ENCODE measurements at places on chromosomes 12 and 14. TPM values are rescaled to one million over a fixed set of nuclear protein-coding genes. Genes with fewer than 3 reads are reported as not detected.

Gene POTEG
- not detected for polyA plus RNA-seq

Gene ZNF705A
- polyA plus RNA-seq = not detected

Gene ARHGAP9
- polyA plus RNA-seq = 1.2 TPM

- no peak for DNase-seq
Measured at GRCh38 chr12:124954771-124955170, 34.2 kb downstream of the DHX37 start.

Gene SVOP
- polyA plus RNA-seq = not detected

Gene IRF2BPL
- 17.1 TPM for polyA plus RNA-seq

DNA sequence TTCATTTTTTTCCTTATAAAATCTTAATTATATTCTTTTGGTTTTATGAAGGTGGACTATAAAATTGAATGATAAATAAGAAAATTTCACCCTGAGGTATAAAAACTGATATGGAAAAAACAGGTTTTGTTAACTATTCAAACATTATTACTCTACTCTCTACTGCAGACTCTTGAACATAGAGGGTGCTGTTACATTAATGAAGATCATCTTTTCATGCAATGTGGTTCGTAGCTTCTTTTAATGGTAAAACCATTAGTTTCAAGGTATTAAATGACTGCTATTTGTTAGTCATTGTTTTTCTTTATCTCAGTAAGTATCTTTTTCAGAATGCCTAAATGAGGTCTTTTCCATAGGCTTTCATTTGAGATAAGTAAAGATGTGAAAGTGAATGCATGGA lies 510.4 kb downstream of the SLC16A7 start:
- no peak for DNase-seq

Gene ETNK1
- 17.2 TPM for polyA plus RNA-seq

DNA sequence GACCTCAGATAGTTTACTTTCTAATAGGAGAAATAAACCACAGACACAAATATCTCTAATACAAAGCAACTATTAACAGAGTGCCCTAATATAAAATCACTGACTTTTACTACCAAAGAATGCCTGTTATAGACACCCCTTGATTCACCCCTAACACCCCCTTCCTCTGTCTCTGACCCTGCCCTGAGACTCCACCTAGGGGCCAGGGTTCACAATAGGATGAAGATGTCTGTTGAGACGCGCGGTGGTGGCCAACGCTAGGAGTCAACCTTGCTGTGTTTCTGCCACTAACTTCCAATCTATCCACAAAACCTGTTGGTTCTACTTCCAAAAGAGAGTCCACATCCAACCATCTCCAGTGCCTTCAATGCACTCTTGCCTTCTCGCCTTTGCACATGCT lies 10.9 kb upstream of the TC2N start:
- no peak for DNase-seq

DNA sequence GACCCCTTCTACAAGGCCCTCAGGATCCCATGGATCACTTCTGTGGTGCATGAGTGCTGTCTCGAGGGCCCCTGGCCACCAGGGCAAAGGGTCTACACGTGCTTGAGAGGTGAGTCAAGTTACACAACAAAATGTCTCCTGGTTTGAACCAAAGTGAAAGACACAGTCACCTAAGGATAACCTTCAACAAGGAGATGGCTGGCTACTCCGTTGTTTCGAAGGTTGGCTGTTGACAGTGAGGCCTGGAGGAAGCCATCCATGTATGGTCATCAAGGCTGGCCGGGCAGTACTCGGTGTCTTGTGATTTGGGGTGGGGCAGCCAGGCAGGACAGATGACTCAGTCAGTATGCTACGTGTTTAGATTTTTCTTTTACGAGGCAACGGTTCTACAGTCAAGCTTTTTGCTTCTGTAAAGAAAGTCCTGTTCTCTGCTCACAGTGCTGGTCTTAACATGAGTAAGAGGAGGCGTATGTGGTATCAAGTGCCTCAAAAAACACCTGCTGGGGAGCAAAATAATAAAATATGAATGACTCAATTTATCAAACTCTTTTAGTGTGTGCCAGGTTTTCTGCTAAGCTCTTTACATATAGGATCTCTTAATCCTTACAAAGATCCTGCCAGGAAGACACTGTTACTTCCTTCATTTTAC lies 18.0 kb upstream of the NT5DC3 start:
- DNase-seq = peak; percentile 93

GRCh38 chr14:101927859-101928258 lies 36.5 kb upstream of the DYNC1H1 start:
- DNase-seq = peak; percentile 93
